ENCODE measurements at places on chromosomes 2 and 18. TPM values are rescaled to one million over a fixed set of nuclear protein-coding genes. Genes with fewer than 3 reads are reported as not detected.
A peak's percentile ranks its signal among the peaks of the same experiment; 100 is the strongest.

Gene MOCOS
- total RNA-seq, result 0.36 TPM

- no peak overlapping the region for H3K4me3 ChIP-seq
- H3K27ac ChIP-seq, result no peak overlapping the region
- no peaks in the 10 kb centered on the region for H3K36me3 ChIP-seq
- H3K27me3 ChIP-seq, result no peaks in the 10 kb centered on the region
Measured at GRCh38 chr18:13300029-13300428, 81.5 kb downstream of the LDLRAD4 start.

DNA sequence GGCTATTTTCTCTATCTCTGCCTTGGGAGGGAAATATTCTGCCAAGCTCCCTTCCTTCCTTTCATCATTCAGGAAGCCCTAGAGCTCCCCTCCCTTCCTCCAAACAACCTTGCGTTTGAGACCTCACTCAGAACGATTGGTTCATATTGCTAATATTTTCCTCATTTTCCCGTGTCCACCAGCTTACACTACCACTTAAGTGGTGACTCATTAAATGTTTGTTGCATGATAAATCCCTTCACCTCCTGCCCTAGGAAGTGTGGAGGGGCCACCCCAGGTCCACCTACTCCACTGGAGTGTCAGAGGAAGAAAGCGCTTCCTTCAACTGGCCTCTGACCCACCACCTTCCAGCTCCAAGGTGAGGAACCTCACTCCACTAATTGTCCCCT, 2.3 kb upstream of the LPIN2 start:
- H3K27me3 ChIP-seq, result no peaks in the 10 kb centered on the region
- peaks cover 50% of the 10 kb centered on the region for H3K4me1 ChIP-seq
- no peak for DNase-seq
- H3K27ac ChIP-seq, result peak overlapping the region; percentile 4
- no peak overlapping the region for H3K4me3 ChIP-seq
- H3K36me3 ChIP-seq, result peaks cover 20% of the 10 kb centered on the region

GRCh38 chr2:66582987-66583880, 148.3 kb downstream of the MEIS1 start:
- no peak for DNase-seq
- H3K36me3 ChIP-seq, result peaks cover 2% of the 10 kb centered on the region
- no peak overlapping the region for H3K27ac ChIP-seq

- H3K27me3 ChIP-seq, result no peaks in the 10 kb centered on the region
- peak overlapping the region; percentile 37 for H3K4me3 ChIP-seq
- peaks cover 26% of the 10 kb centered on the region for H3K36me3 ChIP-seq
- no peak for DNase-seq
- H3K27ac ChIP-seq, result peak overlapping the region; percentile 75
Measured at GRCh38 chr18:79507546-79508480, 112.1 kb downstream of the NFATC1 start.

Measured in activated CD4-positive, alpha-beta memory T cell treated with anti-CD3 and anti-CD28 coated beads for 36 hours (primary cell).